ENCODE measurements at places on chromosomes 2 and 18.

GRCh38 chr2:86675104-86675503 is 45.0 kb upstream of the RMND5A start:
- DNase-seq: no peak

- DNase-seq: no peak
Observed at GRCh38 chr2:44952806-44953498, 11.4 kb downstream of the SIX3 start.

DNA sequence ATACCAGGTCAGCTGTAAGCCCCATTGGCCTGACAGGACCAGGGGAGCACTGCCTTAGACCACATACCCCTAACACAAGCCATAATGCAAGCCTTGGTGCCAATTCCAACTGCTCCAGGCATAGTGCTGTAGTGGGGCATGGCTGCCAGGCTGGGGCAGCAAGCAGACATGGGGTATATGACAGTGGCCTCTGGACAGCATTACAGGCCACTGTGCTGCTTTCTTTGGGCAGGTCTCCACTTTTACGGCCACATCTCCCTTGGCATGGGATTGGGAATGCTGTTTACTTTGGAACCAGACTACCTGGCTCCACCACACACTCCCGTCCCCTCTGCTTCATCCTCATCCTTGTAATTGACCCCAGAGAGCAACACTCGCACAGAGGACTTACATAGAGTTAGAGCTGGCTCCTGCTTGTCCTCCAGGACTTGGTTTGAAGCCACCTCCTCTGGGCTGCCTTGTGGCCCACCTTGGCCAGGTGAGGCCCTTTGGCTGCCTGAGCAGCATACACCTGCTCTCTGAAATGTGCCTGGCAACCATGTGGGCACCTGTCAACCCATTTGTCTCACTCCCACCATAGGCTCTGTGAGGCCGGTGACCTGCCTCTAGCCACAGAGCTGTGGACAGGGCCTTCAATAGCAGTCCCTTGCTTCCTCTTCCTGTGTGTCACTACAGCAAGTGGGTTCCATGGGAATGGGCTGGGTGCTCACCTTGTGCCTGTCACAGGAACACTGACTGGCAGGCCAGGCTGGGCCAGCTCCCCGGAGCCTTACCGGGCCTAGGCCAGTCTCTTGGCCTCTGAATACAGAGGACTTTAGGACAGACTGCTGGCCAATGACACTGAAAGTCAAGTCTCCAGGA is 262.6 kb upstream of the HS6ST1 start:
- DNase-seq: no peak

GRCh38 chr2:98234776-98235175 is 111.5 kb upstream of the CNGA3 start:
- no peak for DNase-seq

GRCh38 chr2:68909793-68910674 is 38.8 kb upstream of the BMP10 start:
- peak; percentile 66 for DNase-seq

DNA sequence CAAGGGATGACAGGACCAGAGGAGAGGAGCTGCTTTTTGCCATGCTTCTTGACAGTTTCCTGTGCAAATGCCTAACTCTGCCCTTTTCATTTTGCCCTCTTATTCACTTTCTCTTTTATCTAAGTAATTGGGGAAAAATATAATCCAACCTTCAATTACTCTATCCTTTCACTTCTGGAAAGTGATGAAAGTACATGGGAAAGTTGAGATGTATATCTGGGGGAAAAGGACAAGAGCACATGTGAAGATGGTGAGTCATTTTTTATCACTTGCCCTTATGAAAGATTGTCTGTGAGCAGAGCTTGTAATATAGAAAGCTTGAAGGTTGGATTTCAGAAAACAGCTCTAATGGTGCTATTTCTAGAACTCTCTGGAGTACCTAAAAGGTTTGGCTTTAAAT is 1070.7 kb downstream of the CNTNAP5 start:
- DNase-seq: no peak

DNA sequence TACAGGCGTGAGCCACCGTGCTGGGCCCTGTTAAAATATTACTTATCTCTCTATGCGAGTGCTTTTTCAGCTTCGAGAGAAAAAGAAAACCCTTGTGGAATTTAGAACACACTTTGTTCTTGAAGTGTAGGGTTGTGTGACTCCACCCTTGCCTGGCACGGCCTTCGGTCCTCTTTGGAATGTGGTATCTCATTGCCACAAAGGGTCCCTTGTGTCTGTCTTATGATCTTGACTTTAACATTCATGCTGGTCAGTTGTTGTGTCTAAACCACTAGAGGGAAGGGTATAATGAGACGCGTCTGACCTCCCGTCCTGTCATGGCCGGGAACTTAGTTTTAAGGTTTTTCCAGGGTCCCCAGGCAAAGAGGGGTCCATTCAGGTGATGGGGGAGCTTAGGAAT is 246.4 kb downstream of the VAPA start:
- DNase-seq: no peak

DNA sequence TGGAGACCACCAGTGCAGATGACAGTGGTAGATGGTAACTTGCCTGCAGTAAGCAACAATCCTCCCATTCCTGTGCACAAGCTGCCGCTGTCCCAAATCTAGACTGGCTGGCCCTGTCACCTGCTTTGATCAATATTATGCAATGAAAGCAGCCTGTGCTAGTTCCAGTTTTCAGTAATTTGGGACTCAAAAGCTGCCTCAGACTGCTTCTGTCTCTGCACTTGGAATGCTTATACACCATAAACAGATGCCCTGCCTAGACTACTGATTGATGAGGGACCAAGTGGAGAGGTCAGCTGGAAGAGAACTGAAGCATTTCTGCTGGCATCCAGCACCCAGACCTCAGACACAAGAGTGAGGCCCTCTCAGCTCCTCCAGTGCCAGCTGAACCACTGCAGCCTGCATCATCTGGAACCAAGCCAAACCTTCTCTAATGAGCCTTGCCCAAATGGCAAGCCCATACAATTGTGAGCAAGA is 24.9 kb downstream of the CCBE1 start:
- DNase-seq: no peak

DNA sequence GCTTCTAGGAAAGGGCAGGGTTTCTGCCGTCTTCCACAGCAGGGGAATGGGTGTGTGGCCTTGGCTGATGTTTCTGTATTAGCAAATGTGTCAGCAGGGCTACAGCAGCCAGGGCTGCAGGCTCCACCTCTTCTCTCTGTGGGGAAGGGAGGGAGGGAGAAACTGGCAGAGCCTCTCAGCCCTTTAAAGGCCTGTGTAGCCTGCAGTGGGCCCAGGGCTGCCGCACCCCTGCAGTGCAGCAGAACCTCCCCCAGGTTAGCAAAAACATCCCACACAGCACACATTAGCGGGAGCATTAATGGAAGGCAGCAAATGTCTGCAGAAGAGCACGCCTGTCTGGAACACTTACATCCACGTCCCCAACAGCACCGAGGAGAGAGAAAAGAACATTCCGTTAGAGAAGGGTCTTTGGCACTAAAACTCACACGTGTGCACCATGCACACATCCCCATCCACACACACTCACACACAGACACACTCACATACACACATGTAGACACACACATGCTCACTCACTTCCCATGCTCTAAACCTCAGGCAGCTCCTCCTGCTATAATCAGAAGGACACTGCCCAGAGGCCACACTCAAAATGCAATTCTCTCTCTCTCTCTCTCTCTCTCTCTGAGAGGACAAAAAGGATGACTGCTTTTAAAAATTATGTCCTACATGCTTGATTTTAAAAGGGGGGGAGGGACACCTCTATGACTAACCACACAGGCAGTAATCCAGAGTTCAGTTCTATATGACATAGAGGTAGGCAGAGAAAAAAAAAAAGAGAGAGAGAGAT is 24.1 kb downstream of the MRPL35 start:
- DNase-seq: peak; percentile 81

GRCh38 chr2:218152777-218153176 is 14.0 kb downstream of the CXCR1 start:
- DNase-seq: no peak

- no peak for DNase-seq
Observed at GRCh38 chr2:176124947-176125771, 2.6 kb downstream of the HOXD9 start.

DNA sequence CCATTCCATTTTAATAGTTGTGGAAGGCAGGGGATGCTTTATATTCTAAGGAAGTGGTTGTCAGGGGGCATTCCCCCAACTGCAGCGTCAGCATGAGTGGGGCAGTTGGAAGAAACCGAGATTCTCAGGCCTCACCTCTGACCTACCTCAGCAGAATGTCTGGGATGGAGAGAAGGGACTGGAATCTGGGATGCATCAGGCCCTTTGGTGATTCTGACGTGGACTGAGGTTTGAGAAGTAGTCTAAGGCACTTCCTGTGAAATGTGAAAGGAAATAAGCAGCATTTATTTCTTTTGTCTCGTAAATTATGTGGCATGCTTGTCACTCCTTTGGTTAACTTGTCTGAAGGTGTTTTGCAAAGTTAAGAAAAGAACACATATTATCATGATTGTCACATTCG is 540.7 kb upstream of the NETO1 start:
- DNase-seq: peak; percentile 35

DNA sequence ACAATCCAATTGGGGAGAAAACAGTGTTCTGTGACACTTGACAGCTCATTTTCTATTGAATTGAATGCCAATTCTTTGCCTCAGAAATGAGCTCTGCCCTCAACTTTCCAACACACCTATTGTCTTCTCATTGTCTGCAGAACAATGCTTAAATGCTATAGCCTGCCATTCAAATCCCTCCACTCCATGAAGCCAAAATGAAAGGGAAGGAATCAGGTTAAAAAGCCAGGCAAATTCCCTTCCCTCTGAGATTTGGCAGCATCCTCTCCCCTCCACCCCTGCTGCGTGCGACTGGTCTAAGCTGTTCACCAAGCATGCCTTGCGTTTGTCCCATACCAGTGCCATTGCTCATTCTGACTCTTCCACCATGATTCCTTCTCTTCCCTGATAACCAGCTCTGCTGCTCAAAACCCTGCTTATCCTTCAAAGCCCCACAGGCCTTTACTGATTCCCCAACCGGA is 32.4 kb upstream of the TMEM131 start:
- peak; percentile 70 for DNase-seq

GRCh38 chr18:77054288-77054605 is 78.3 kb downstream of the MBP start:
- no peak for DNase-seq

GRCh38 chr18:59685501-59685900 is 11.7 kb downstream of the CCBE1 start:
- DNase-seq: peak; percentile 17

GRCh38 chr2:50850290-50850969 is 181.5 kb downstream of the NRXN1 start:
- DNase-seq: no peak

GRCh38 chr18:43485545-43485963 is 208.3 kb upstream of the SYT4 start:
- no peak for DNase-seq

DNA sequence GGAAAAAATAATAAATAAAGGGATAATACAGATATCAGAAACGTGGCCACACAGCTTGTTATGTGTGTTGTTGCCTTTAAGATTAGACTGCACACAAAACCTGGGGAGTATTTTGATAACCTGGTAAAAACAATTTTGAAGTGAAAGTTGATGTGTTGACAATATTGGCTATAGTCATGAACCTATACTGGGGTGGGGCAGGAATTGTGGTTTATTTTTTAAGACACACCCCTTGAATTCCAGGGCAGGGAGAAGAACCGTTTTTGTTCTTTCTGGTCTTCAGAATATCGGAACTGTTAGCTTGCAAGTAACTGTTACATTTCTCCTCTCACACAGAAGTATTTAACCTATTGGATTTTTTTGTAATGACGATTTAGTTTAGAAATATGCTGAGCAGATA is 80.4 kb downstream of the LIMS1 start:
- DNase-seq: no peak

GRCh38 chr2:40289771-40290404 is 162.0 kb downstream of the SLC8A1 start:
- no peak for DNase-seq

GRCh38 chr2:52955079-52955478 is 812.5 kb upstream of the CHAC2 start:
- DNase-seq: no peak

GRCh38 chr2:79000008-79000576 is 25.4 kb upstream of the REG3G start:
- DNase-seq: no peak

DNA sequence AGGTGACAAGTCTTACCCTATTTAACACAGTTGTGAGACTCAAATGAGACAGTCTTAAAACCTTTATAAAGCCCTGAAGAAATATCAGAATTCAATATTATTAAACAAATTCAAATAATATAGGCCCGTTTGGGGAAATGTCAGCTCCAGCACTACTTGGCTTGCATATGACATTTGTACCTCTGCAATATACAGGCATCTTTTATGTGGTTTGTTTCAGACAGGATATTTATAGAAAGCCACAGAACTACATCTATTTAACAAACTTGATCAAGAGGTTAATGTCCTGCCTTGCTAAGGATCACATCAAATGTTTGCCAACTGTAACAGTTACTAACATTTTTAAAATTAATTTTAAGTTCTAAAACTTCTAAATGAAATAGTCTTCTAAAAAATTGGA is 3.2 kb upstream of the MREG start:
- no peak for DNase-seq

DNA sequence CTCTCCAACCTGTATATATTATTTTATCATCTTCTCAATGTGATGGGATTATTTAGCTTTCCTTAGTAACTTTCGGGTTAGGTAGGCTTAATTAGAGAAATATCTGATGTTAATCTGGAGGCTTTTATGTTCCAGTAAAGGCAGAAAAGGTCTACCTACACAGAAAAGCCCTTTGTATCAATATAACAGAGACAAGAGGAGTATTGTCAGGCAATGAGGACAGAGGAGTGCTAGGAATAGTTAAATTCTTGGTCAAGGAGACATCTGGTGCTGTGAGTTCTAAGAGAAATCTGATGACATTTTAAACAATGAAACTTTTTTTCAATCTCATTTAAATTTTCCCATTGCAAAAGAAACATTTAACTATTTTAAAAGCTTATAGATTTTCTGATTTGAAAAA is 36.1 kb downstream of the DPP4 start:
- DNase-seq: no peak

All from fibroblast of upper back skin (primary cell).